ENCODE measurements at places on chromosomes 6 and 20.

DNA sequence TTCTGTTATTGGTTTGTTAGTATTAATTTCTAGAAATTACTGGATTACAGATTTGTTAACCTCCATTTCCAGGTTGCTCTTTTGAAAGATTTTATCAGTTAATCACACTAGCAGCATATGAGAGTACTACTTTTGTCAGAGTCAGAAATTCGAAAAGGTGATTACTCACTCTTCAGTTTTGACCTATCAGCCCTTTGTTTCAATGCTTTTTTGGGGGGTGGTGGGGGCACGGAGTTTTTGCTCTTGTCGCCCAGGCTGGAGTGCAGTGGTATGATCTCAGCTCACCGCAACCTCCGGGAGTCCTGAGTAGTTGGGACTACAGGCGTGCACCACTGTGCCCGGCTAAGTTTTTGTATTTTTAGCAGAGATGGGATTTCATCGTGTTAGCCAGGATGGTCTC, 149.2 kb downstream of the JARID2 start:
- DNase-seq = no peak

- DNase-seq = no peak
Observed at GRCh38 chr6:133456439-133456838, 215.3 kb downstream of the EYA4 start.

DNA sequence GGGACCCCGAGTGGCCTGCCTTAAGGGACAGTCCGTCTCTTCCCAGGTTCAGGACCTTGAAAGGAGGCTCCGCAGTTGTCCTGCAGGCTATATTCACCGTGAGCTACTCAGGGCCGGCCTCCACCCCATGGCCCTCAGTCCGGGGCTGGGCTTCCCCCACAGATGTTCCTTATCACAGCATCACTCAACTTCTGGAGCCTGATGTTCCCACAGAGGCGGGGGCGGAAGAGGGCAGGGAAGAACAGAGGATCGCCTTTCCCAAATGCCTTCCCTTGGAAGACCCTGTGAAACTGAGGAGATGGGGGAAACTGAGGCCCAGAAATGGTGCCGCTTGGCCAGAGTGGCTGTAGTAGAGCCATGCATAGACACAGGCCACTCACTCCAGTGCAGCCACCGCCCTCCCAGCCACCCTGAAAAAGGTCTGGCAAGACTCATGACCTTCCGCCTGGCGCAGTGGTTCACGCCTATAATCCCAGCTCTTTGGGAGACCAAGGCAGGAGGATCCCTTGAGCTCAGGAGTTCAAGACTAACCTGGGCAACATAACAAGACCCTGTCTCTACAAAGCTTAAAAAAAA, 4.3 kb upstream of the COX4I2 start:
- no peak for DNase-seq

GRCh38 chr6:155676346-155676745, 220.7 kb upstream of the NOX3 start:
- DNase-seq = no peak

- DNase-seq = peak; percentile 75
Observed at GRCh38 chr6:3803627-3804468, 45.3 kb upstream of the FAM50B start.

Measured in Caki2 (cell line).